ENCODE measurements at places on chromosomes 13 and 19.

- DNase-seq, result no peak
Measured at GRCh38 chr19:39607021-39607420, 4.7 kb downstream of the LGALS13 start.

DNA sequence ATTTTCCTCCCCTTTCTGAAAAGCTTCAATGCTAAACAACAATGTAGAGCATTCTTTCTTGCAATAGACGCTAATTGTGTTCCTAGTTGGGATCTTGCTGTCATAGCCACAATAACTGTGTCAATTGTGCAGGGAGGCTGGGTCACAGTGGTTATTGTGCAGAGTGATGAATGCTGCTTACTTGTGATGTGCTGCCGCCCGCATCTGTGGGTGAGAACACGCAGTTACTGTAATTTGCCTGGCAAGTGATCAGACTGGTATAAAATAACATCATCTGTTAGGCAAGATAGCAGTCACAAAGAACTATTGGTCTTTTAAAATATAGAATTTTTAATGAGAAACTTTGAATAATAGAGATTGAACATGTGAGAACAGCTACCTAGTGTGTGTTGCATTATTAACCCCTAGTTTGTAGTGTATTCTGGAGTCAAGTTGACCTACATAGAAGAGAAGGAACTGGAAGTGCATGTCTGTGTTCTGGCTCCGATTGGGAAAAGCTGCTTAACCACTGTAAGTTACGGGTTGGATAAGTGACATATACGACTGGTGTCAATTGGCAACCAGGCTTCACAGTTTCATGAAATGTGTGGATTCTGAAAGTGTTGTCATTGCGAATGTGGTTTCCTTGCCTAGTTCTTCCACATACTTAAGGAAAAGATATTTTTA, 43.6 kb downstream of the SLAIN1 start:
- no peak for DNase-seq

DNA sequence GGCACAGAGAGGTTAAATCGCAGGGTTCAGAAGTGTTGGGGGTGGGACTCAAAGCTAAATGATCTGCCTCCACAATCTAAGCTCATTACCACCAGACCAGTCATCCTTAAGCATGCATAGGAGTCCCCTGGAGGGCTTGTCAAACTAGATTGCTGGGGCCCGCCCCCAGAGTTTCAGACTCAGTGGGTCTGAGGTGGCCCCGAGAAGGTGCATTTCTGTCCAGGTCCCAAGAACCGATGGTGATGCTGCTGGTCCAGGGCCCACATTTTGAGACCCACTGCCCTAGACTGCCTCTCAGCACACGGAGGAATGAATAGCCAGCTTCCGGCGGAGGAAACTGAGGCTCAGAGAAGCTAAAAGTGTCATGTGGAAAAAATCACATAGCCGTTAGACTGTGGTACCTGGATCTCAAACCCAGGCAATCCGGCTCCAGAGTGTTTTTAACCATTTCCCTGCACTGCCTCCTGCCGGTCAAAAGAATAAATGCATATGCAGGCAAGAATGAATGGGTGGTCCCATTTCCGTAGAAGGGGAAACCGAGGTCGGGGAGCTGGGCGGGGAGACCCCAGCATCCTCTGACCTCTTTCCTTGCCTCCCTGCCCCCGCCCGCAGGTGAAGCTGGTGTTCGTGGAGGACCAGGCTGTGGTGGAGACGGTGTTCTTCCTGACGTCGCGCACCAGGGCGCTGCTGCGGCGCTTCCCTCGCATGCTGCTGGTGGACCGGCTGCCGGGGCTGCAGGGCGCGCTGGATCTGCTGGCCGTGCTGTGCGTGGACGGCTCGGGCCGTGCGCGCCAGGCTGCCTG, 23.8 kb downstream of the ZSWIM9 start:
- peak; percentile 14 for DNase-seq

GRCh38 chr13:75393839-75394520, 88.0 kb downstream of the TBC1D4 start:
- DNase-seq, result no peak

DNA sequence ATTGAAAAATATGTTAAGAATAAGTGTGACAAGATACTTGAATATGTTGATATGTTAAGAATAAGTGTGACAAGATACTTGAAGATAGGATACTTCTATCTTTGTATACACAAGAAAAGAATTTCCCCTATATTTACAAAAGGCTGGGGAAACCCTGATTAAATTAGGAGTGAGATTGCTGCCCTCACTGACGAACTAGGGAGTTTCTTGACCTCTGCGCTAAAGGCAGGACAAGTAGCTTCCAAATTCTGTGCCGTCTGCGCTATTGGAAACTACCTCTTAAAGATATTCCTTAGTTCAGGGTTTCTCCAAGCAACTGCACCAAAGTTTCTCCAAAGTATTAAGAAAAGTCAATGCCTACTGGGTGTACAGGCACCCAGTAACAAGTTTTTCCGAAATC, 730 bp downstream of the ZNF260 start:
- no peak for DNase-seq

- DNase-seq, result no peak
Measured at GRCh38 chr19:32358321-32358720, 12.9 kb downstream of the ZNF507 start.

DNA sequence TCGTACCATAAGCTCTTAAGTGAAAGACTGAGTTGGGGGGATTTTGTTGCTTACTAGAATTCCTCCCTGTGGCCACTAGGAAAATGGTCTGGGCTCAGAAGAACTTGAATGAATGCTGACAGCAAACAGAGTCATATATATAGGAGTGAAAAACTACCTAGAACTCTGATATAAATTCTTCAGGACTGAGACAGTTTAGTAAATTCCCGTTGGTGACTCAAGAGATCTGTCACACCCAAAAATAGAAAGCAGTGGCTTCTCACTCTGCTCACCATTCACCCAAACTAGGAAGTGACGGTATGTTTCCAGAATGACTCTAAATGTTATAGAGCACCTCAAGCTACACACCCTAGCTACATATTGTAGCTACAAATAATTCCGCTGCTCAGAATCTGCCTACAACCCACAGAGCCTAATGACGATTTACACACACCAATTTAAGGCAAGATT, 116.2 kb downstream of the TBC1D4 start:
- DNase-seq, result peak; percentile 15

DNA sequence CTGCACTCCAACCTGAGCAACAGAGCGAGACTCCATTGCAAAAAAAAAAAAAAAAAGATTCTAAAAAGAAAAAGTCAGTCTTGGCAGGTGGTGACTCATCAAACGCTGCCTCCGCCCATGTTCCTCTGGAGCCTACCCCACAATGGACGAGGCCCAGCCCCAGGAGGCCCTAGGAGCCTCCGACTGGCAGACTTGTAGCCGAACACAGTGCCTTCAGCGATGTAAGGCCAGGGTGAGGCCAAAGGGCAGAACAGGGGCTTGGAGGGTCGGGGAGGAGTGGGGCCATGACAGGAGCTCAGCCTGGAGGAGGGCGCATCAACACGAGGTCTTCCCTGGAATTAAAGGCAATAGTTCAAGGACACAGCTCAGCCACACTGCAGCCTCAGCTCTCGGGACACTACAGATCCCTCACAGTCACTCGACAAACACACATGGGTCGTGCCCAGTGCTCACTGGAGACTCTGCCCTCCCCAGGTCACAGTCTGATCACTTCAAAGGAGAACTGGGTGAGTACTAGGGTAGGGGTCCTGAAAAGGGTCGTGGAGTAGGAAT, 5.1 kb downstream of the USE1 start:
- peak; percentile 16 for DNase-seq

DNA sequence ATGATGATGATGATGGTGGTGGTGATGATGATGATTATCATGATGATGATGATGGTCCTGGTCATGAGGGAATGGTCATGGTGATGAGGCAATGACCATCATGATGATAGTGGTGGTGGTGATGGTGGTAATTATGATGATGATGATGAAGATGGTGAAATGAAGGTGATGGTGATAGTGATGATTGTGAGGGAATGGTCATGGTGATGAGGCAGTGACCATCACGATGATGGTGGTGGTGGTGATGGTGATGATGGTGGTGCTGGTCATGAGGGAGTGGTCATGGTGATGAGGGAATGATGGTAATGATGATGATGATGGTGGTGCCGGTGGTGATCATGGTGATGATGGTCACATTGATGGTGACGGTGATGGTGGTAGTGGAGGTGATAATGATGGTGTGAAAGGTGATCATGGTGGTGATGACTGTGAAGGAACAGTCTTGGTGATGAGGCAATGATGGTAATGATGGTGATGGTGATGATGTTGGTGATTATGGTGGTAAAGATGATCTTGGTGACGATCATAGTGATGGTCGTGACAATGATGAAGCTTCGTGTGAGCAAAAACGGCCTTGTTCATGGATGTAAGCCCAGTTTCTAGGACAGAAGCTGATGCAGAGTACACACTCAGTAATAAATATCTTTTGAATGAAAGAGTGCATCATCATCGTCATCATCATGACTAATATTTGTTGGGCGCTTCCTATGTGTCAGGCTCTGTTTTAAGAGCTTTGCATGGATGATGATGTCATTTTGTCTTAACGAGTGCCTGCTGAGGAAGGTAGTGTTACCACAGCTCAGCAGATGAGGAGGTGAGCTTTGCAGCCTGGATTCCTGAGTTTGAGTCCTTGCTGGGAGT, 17.3 kb downstream of the SBK2 start:
- no peak for DNase-seq

- DNase-seq, result no peak
Measured at GRCh38 chr19:29324291-29324680, 111.3 kb upstream of the UQCRFS1 start.

- DNase-seq, result no peak
Measured at GRCh38 chr19:1085676-1086442, 9.3 kb downstream of the POLR2E start.

GRCh38 chr19:16829822-16830289, 658 bp downstream of the SIN3B start:
- DNase-seq, result no peak

GRCh38 chr19:15919243-15919642, 15.1 kb downstream of the CYP4F11 start:
- no peak for DNase-seq

- DNase-seq, result no peak
Measured at GRCh38 chr13:37270226-37271001, 164.9 kb upstream of the CSNK1A1L start.

- DNase-seq, result no peak
Measured at GRCh38 chr19:31276831-31277230, 72.4 kb downstream of the TSHZ3 start.

DNA sequence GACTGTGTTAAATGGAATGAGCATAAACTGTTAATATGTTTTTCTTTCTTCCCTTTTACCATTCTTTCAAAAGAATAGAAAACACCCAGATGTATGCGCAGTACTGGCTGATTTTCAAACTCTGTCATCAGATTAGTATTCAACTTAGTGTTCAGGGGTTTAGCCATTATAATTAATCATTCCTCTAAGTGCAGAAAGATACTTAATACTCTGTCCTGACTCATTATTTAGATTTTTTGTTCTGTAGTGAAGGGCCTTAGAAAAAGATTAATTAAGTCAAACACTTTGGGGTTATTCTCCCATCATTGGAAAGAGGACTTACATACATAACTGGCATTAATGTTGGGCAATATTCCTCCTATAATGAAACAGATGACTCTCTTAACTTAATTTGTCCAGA, 1316.7 kb upstream of the SLC10A2 start:
- no peak for DNase-seq

DNA sequence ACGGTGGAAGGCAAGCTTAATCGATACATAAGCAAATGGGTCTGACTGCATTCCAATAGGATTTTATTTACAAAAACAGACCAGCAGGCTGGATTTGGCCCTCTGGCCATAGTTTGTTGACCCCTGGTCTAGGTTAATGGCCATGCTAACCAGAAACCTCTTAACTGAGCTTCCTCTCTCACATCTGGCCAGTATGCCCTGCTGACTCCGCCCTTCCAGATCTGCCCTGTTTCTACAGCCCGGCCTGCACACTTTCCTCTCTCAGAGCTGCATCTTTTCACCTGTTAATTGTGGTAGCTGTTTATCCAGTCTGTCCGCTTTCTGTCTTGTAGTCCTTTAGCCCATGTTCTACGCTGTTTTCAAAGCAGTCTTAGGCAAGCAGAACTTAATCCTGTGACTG, 25.6 kb downstream of the EDNRB start:
- no peak for DNase-seq

GRCh38 chr13:26529441-26529840, 28.0 kb upstream of the WASF3 start:
- DNase-seq, result no peak

- no peak for DNase-seq
Measured at GRCh38 chr19:8148410-8149260, 757 bp downstream of the FBN3 start.

GRCh38 chr13:103716718-103717117, 650.5 kb upstream of the SLC10A2 start:
- DNase-seq, result no peak

DNA sequence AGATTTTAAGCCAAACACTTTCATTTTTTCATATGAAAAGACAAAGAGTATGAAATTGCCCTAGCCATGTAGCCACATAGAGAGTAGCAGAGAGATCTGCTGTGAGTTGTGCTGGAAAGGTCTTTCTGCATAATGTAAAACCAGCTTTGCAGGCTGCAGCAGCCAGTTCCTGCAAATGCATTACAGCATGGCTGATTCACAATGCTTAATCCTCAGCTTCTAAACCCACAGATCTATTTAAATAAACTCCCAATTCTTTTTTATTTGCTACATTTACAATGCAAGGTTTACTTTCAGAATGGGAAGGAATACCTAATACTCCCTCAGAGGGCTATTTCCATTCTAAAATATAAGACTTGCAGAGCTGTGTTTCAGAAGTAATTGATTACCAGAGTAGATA, 185.6 kb upstream of the STARD13 start:
- DNase-seq, result no peak

- DNase-seq, result no peak
Measured at GRCh38 chr13:95921485-95921884, 131.7 kb downstream of the UGGT2 start.

- no peak for DNase-seq
Measured at GRCh38 chr13:51590231-51590970, 6.1 kb downstream of the WDFY2 start.

DNA sequence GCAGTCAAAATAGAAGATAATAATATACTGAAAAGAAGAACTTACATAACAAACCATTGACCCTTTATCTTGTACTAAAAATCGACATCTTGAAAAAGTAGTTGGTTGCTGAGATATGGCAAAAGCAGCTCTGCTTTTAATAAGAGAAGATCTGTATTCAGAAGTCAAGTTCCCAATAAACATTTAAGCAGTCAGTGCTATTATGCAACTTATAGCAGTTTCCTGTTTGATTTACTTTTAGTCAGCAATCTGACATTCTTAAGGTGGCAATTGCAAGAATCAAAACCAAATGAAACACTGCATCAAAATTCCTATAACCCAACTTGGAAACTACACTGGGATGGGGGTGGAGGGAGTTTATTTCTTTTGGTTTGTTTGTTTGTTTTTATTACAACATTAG, 165.5 kb downstream of the TBC1D4 start:
- DNase-seq, result no peak

DNA sequence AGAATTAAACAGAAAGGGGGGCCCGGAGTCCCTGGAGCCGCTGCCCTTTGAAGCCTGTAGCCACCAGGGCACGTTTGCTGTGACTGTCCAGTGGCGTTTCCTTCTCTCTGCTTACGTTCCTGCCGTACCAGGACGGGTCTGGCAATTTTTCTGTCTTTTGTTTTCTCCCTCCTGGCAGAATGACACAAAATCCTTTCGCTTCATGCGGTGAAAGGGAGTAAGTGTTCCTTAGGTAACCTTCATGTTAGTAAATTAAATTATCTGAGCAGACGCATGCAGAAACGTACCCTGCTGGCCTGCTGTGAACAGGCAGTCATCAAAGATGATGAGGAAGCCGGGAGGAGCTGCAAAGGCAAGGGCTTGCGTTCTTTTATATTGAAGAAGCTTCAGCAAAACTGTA, 299.3 kb upstream of the ARGLU1 start:
- DNase-seq, result no peak
